ENCODE measurements at places on chromosomes 3 and 15.
A peak's percentile ranks its signal among the peaks of the same experiment; 100 is the strongest.

DNA sequence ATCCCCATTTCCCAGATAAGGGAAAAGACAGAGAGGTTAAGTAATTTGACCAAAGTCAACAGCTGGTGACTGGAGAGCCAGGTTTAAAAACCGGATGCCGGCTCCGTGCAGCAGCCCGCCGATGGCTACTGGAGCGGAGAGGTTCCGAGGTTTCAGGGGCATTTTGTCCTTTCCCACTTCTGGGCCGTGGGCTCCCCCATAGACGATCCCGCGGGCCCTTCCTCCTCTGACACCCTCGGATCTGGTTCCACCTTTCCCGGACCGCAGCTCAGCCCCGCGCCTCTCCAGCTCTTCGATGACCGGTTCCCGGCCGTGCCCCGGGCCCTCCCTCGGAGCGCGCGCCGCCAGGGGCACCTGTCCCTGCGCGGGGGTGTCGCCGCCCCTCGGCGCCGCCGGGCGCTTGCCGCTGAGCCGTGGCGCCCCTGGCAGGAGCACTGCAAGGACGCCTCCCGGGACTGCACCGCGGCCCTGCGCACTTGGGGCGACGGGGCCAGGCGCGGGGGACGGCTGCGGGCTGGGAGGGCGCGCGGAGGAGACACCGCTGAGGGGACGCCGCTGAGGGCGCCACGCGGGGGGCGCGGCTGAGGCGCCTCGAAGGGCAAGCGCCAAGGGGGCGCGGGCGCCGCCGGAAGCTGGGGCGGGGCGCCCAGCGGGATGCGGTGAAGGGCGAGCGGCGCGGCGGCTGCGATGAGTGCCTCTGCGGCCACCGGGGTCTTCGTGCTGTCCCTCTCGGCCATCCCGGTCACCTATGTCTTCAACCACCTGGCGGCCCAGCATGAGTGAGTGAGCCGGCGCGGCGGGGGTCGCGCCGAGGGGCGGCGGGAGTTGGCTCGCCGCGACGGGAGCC lies at the start of gene TM6SF1:
TM6SF1 (plus strand) TSS at position 652 of the 847 bp plus-strand sequence; CDS start at position 688, 36 bp downstream.
- peak; percentile 1 for DNase-seq

DNA sequence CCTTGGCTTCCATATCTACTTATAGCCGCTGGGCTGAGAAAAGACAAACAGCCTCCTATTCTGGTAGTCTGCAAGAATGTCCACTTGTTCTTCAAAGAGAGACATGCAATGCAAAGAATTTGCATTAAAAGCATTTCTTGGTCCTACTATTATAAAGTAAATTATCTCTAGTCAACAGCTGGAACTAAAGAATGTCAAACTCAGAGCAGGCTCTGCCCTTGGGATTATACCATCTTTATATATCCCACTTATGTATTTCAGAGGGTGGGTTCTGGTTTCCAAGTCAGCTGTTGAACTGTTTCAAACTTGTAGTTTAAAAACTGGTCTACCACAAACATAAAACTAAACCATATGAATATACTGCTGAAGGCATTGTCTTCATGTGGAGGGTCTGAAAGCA lies 7.0 kb upstream of the ACTC1 start:
- DNase-seq, result no peak

- DNase-seq, result no peak
These were observed 1126.8 kb downstream of the SI start for GRCh38 chr3:163951397-163951987.

GRCh38 chr15:68495981-68496705 lies 64.2 kb upstream of the ITGA11 start:
- no peak for DNase-seq

- DNase-seq, result no peak
These were observed 181.7 kb upstream of the SNTN start for GRCh38 chr3:63470745-63471144.

GRCh38 chr3:174986685-174987084 lies 127.6 kb downstream of the NAALADL2 start:
- DNase-seq, result no peak

GRCh38 chr3:53729618-53730017 lies 116.6 kb downstream of the CHDH start:
- DNase-seq, result no peak

DNA sequence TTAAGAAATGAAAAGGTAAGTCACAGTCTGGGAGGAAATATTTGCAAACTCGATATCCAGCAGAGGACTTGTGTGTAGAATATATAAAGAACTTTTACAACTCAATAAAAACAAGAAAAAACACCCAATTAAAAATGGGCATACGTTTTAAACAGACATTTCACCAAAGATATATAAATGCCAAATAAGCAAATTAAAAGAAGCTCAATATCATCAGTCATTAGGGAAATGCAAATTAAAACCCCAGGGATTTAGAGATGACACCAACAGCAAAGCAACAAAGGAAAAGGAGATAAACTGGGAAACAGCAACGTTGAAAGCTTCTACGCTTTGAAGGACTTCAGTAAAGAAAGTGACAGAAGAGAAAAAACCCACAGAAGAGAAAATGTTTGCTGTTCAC lies 132.3 kb downstream of the NUP210 start:
- no peak for DNase-seq

DNA sequence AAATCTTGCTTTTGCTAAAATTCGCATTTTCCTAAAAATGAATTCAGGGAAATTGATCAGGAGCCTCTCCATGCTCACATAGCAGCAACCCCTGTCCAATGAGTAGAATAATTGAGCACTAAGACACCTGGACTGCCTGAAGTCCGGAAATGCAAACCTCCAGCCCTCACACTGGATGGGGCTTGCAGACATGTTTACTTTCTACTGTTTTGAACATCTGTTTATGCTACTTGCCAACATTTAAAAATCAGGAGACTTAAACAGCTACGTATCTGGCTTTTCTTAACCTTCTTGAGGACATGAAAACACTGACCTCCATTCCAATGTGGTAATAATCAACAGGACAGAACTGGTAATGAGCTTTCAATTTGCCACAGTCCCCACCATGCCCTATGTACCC lies 184.4 kb downstream of the SHOX2 start:
- no peak for DNase-seq
